ENCODE measurements at places on chromosomes 3 and 15. TPM values are rescaled to one million over a fixed set of nuclear protein-coding genes. Genes with fewer than 3 reads are reported as not detected.
A peak's percentile ranks its signal among the peaks of the same experiment; 100 is the strongest.

DNA sequence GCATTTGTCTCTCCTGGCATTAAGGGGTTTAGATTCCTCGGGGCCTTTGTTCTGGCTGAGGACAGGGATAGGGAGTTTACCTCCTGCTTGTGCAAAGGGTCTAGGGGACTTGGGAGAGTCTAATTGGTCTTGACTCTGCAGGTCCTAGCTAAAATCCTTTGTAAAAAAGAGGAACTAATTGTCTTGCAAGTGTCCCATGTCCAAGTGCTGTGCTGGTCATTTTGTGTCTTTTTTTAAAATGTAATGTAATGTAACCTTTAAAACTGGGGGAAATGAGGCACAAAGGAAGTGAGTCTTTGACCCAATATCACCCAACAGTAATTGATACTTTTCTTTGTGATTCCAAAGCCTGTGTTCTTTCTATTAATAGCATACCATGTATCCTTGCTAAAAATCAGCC lies 14.9 kb upstream of the C3orf80 start:
- DNase-seq = no peak

DNA sequence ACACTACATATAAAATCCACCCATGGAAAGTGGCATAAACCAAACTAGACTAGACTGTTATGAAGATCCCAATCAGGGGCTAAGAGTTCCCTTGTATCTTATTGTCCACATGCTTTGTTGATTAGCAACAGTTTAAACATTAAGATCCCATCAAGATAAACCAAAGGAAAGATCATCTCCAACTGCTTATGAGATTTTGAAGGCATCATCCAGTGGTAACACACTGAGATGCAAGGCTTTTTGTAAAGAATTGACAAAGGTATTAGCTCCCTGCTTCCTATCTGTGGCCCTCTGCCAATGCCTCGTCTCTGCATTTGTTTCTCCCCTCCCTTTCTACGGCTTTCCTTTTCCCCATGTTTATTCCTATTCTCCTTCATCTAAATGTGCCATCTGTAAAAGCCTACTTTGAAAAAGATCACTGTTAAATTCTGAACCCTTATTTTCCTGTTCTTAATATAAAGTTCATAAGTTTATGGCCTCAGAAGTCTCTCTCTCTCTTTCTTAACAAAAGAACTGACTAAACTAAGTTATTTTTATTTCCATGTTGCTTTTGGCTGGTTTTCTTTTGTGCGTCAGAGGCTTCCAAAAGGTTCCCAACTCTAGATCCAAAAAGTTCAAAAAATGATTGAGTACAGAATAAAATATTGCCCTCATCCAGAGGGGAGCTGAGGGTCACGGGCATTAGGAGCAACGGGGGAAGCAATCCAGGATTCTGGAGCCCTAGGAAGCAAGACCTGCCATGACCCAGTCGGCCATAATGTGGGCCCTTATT lies 5.5 kb downstream of the PLD1 start:
- DNase-seq = no peak

GRCh38 chr3:64289622-64290021 lies 64.4 kb upstream of the PRICKLE2 start:
- no peak for DNase-seq

Gene OPA1
- total RNA-seq = 122 TPM

Gene FANCD2
- 7.0 TPM for total RNA-seq

Gene POLQ
- 2.4 TPM for total RNA-seq

Gene ITGA11
- total RNA-seq = 0.22 TPM

- DNase-seq = no peak
Observed at GRCh38 chr15:56792211-56792610, 58.9 kb upstream of the ZNF280D start.

- DNase-seq = no peak
Observed at GRCh38 chr3:58084166-58084565, 75.9 kb downstream of the FLNB start.

DNA sequence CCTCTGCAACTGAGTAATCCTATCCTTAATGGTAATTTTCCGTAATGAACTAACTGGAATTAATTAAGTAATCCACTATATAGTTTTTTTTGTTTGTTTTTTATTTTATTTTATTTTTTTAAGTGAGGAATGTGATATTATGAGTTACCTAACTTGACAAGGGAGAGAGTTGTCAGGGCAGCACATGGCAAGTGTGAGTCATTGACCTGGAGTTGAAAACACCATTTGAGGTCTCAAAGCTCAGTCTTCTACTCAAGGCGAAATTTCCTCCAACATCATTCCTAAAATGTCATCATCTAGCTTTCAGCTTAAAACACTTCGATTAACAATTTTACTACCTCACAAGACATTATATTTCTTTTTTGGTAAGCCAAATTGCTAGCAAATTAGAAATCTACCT lies 87.8 kb downstream of the NECTIN3 start:
- no peak for DNase-seq

DNA sequence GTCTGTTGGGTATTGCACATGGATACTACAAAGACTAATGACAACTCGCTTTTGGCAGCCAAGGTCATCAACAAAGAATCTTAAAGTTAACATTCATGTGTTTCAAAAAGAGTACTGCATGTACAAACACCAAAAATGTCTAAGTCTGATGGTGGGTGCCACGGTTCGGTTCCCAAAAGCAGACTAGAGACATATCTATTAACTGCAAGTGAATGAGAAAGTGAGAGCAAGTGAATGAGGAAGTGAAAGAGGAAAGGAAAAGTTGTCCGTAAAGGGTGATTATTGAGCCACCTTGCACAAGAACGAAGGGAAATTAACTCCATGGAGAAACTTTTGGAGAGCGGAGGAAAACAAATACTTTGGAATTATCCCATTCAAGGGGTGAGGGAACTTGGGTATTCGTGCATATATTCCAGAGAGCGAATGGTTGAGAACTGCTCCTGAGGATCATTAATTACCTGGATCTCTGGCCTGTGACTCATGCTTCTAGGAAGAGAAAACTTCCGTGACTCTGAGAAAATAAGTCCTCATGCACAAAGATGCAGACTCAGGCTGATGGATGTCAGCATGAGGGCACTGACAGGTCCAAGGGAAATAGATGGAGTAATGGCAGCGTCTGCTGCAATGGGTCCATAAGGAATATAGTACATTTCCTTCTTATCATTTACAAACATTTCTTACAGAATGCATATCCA lies 336.5 kb upstream of the TGFBR2 start:
- DNase-seq = no peak

DNA sequence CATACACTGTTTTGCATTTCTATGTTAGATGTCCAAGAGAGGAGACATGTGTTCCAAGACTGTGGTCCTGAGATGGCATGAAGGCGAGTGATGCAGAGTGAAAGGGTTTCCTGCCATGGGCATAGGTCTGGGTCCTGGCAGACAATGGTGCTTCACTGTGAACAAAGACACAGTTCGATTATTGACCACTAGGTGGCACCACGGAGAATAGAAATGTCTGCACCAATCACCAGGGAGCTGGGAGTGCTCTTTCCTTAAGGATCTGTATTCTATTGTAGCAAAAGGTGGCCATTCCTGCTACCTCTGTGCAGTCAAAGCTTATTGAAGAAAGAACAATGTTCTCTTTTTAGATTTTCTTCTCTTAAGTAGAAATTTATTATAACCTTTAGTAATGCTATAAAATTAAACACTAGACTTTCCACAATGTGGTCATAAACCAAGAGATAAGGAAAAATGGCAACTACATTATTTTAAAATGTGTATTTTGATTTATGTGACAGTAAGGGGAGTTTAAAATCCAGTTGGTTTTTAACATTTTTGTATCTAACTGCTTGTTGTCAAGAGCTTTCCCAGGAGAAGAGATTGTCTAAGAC lies 88.7 kb downstream of the GABRG3 start:
- DNase-seq = peak; percentile 61

DNA sequence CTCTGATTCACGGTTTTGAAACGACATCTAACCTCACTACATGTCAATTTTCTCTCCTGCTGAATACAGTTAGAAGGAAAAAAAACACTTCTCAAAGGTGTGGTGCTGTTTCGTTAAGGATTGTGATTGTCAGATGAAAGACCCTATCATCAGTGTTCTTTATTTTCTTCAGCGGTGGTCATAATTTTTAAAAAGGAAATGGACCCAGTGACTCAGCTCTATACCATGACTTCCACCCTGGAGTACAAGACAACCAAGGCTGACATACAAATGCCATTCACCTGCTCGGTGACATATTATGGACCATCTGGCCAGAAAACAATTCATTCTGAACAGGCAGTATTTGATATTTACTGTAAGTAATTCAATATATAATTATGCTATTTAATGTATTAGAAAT lies 167.8 kb downstream of the ALCAM start:
- DNase-seq = no peak

Gene TEX55
- total RNA-seq = not detected

DNA sequence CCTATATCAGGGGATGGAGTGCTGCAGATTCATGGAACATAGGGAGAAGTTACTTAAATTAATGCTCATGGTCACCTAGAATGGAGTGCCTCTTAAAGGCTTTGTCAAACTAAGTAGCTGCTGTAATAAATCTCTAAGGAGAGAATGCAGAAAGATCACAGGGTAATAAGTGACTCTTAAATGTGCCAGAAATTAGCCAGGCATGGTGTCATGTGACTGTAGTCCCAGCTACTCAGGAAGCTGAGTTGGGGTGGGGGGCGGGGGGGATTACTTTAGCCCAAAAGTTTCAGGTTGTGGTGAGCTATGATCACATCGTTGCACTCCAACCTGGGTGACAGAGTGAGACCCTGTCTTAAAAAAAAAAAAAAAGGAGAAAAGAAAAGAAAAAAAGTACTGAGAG lies 90.9 kb upstream of the ASB14 start:
- DNase-seq = no peak

Gene COL6A6
- total RNA-seq = 0.25 TPM

- no peak for DNase-seq
Observed at GRCh38 chr3:73945541-73945940, 320.8 kb upstream of the PDZRN3 start.

- no peak for DNase-seq
Observed at GRCh38 chr3:173938159-173938558, 540.6 kb downstream of the NLGN1 start.

DNA sequence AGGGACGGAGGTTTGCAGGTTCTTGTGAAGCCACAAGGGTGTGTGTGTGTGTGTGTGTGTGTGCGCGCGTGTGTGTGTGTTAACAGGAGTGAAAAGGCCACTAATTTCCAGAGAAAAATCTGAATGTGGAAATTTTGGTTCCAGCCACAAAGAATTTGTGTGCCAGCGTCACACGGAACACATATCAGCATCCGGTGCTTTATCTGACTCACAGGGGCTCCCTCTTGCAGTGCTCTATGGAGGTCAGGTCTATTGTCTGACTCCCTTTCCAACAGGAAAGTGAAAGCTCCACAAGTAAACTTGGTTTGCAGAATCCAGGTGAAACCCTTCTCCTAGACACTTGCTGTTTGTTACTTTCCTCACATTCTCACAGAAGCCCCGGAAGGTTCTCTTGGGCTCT lies 6.2 kb downstream of the CLDN11 start:
- no peak for DNase-seq

Gene KBTBD13
- not detected for total RNA-seq

Gene CCDC191
- 3.8 TPM for total RNA-seq

DNA sequence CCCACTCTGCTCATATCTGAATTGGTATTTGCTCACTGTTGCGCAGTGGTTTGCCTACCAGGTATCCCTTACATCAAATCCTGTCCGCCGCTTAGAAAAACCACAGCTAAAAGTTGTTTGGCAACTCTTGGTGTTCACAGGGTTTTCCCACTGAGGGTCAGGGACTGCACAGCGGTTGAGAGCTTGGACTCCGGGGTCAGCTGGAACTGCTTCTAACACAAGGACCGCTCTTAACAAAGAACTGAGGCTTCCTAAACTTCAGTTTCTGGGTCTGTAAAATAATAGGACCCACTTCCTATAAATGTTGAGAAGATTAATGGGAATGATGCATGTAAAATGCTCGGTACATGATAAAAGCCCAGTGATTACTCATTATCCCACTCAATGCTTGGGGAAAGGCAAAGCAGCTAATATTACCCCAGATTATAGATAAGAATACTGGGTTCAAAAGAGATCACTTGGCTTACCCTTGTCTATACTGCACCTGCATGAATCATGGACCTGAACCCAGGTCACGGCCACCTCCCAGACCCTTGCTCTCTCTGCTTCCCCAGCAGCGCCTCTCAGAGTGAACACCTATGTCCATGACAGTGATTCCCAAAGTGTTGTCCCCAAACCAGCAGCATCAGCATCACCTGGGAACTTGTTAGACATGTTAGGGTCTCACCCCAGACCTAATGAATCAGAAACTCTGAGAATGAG lies 36.1 kb downstream of the LIPC start:
- DNase-seq = no peak

Gene ANKRD34C
- total RNA-seq = not detected

DNA sequence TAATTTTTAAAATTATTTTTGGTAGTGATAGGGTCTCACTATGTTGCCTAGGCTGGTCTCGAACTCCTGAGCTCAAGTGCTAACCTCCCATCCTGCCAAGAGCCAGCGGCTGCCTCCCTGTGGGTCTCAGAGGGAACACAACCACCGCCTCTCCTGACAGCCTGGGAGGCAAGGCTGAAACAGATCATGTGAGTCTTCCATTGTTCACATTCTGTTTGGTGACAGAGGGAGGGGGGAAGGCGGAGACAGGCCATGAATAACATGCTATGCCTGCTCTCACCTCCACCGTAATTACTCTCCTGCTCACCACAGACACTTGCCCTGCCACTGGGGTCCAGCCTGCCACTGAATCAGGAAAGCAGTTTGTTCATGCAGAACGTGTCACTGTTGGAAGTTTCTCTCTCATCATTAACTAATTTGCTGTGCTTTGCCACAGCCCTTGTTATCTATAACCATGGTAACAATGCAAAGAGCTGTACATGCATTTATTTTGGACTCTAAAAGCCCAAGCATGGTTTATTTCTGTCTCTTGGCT lies 78.4 kb upstream of the RASGRF1 start:
- peak; percentile 54 for DNase-seq

DNA sequence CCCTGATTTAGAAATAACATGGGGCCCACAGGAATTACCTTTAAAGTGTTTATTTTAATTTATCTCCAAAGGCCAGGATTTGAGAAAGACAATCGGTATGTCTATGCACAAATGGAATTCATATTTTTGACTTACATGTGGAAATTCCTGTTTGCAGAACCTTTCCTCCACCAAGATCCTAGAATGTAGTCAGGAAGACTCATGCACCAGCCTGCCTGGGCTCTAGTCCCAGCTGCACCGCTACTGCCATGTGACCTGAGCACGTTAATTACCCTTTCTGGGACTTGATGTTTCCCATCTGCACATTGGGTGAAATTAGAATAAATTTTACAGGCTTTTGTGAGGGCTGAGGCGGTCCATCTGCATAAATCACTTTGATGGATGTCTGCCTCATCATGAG lies 194.2 kb downstream of the ATP10A start:
- DNase-seq = no peak

- no peak for DNase-seq
Observed at GRCh38 chr3:94961423-94962100, 898.7 kb downstream of the NSUN3 start.

GRCh38 chr3:100073049-100073713 lies 41.1 kb downstream of the FILIP1L start:
- DNase-seq = no peak

Gene SKOR1
- 4.0 TPM for total RNA-seq
